ENCODE measurements at places on chromosomes 4 and X.

- DNase-seq, result no peak
Measured at GRCh38 chr4:107213880-107214279, 177.8 kb upstream of the DKK2 start.

GRCh38 chr4:139910106-139910505 is 243.9 kb downstream of the MAML3 start:
- no peak for DNase-seq

- peak; percentile 49 for DNase-seq
Measured at GRCh38 chrX:140712413-140713173, 3.0 kb downstream of the LINC00632 start.

GRCh38 chr4:40626183-40626990 is 3.3 kb downstream of the RBM47 start:
- DNase-seq, result no peak

DNA sequence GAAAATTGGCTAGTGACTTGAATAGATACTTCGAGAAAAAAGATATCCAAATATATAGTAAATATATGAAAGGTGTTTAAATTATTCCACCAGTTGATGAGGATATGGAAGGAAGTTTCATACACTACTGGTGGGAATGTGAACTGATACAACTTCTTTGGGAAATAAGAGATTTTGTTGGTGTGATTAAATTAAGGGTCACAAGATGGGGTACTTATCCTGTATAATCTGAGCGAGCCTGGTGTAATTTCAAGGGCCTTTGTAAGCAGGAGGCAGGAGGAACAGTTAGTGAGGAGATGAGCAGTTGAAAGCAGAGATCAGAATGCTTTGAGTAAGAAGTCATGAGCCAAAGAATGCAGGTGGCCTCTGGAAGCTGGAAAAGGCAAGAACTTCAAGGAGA is 192.2 kb downstream of the KCTD8 start:
- no peak for DNase-seq

Data from skeletal muscle cell (primary cell).